NCI-H774 (cell line): ENCODE measurements at places on chromosomes 1 and 21.

- DNase-seq = peak; percentile 35
Observed at GRCh38 chr1:8370046-8370881, 52.4 kb downstream of the SLC45A1 start.

GRCh38 chr1:201649761-201650622 is 111.1 kb downstream of the NAV1 start:
- DNase-seq = peak; percentile 84

- DNase-seq = peak; percentile 90
Observed at GRCh38 chr1:225480825-225481434, 53.1 kb upstream of the LBR start.

DNA sequence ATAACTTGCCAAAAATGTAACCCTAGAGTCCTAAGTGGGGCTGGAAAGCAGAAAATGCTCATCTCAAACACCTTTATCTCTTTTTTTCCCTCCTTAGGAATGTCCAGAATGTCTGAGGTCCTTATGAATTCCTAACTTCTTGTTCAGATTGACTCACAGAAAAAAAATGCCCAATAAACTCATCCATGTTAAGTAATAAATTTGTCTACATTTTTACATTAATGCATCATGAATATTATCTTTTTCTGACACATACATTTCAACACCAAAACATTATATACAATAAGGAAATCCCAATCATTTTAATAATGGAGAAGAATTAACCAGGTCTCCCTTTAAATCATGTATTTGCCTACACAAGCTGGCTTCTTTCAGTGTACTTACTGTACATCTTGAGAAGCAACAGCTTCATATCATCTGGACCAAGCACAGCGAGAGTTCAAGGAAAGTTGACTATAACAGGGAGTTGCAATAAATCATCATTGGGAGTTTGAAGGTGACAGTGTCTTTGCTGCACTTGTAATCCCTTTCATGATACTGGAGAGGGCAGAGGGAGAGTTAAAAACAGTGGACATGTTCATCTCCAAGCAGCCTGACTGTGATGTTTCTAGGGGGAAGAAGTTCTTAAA is 565.2 kb downstream of the LTN1 start:
- no peak for DNase-seq

DNA sequence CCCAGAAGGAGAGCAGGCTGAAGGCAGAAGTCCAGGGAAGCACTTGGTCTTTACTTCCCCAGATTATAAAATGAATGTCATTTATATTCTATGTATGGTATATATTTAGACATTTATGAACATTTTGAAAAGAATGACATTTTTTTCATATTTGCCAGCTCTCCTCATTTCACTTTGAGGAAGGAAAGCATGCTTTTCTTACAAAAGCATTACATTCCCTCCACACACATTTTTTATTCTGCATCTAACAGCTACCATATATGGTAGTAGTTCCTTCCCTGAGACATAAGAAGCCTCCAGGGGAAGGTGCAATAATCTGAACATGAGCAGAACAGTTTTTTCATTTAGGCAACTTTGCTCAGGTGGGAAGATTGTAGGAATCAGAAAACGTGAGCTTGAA is 94.0 kb downstream of the LRRC7 start:
- no peak for DNase-seq

DNA sequence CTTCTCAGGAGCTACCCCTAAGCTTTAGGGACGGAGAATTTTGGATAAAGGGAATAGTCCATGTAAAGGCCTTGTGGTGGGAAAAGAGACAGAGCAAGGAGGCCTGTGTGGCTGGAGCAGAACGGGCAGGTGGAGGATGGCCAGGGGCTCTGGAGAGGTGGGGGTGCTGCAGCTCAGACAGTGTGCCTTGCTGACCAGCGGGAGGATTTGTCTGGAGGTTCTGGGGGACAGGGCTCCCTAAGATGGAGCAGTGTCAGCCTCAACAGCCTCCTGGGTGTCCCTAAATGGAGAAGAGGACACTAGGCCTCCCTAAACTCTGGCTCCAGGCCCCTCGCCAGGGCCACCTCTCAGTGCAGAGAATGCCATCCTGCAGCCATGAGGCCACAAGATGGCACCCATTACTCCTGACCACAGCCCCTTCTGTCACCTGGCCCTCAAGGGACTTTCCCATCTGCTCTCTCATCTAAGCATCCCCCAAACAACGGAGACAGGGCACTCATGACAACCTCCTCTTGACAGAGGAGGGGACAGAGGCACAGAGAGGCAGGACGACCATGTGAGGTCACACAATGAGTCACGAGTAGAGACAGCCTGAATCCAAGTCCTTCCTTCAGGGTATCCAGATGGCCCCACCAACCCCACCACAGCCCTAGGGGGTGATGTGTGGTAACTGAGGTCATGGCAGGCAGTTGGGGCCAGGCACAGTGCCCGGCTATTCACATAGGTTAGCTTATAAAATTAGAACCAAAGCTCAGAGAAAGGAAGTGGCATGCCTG is 94.7 kb downstream of the DMRTB1 start:
- DNase-seq = no peak

DNA sequence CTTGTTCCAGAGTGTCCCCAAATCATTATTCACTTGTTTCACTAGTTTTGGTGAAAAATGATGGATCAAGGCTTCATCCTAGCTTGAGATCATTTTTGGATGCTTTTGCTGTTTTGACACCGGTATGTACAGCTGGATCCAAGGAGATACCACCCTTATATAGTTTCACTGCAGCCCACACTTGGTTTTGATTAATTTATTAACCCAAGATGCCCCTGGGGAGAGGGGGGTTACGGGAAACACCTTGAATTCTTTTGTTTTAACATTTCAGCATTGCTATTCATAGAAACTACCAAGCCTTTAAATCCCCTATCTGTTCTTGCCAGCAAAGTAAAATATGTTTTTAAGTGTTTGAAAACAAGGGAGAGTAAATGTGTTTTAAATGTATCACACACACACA is 457.7 kb upstream of the RUNX1 start:
- no peak for DNase-seq

DNA sequence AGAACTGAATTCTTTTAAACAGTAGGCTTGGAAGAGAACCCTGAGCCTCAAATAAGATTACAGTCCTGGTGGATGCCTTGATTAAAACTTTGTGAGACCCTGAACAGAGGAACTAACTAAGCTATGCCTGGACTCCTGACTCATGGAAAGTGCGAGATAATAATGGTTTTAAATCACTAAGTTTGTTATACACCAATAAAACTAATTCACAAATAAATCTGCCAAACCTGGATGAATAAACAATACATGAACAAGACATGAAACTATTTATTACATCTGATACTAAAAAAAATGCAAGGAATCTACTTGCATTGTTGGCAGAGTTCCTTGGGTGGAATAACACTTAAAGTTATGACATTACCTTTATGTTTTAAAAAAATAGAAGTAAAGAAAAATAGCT is 118.4 kb downstream of the PIGK start:
- no peak for DNase-seq

DNA sequence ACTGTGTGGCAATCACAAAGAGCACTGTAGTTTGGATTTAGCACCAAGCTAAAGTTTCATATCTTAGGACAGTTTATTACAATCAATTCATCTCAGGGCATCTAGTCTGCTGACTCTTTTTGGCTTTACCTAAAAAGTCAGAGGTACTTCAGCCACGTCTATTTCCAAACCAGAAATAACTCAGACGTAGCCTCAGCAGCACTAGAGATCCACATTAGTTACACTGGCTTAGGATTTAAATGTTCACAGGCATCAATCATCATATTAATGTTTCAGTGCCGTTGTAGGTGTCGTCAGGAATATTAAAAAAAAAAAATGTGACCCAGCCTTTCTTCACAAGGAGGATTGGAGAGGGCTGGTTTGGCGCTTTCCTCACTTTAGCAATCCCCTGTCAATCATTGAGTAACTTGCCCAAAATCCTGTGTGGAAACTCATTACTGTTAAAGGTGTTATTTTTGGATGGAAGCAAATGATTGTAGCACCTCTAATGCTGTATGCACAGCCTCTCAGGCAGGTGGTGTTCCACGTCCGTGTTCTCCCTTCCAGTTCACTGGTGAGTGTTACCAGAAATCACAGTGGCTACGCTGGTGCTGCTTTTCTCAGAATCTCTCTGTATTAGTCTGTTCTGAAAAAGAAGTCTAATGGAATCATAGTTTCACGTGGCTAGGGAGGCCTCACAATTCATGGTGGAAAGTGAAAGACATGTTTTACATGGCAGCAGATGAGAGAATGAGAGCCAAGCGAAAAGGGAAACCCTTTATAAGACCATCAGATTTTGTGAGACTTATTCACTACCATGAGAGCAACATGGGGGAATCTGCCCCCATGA is 45.4 kb downstream of the NEK7 start:
- no peak for DNase-seq

DNA sequence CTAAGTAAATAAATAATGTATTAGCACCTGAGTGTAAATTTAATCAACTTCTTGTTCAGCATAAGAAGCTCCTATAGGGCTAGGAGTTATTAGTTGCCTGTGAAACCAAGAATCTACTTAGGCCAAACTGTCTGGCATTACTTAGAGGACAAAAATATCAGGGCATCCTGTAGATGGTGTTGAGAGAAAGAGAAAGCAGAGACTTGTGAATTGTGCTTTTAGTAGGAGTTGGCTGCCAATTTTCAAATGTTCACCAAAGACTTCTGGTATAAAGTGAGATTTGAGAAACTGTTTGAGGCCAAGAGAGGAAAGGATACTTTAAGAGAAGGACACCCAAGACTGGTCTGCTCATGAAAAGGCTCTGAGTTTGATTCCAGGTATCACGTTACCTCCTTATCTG is 315.5 kb upstream of the DEPDC1 start:
- DNase-seq = no peak

- DNase-seq = no peak
Observed at GRCh38 chr1:117834416-117834815, 95.0 kb downstream of the GDAP2 start.

GRCh38 chr1:59718989-59719360 is 95.8 kb upstream of the HOOK1 start:
- DNase-seq = no peak

- no peak for DNase-seq
Observed at GRCh38 chr1:181391301-181391900, 91.9 kb upstream of the CACNA1E start.

- no peak for DNase-seq
Observed at GRCh38 chr1:1783320-1783719, 5.0 kb upstream of the NADK start.

DNA sequence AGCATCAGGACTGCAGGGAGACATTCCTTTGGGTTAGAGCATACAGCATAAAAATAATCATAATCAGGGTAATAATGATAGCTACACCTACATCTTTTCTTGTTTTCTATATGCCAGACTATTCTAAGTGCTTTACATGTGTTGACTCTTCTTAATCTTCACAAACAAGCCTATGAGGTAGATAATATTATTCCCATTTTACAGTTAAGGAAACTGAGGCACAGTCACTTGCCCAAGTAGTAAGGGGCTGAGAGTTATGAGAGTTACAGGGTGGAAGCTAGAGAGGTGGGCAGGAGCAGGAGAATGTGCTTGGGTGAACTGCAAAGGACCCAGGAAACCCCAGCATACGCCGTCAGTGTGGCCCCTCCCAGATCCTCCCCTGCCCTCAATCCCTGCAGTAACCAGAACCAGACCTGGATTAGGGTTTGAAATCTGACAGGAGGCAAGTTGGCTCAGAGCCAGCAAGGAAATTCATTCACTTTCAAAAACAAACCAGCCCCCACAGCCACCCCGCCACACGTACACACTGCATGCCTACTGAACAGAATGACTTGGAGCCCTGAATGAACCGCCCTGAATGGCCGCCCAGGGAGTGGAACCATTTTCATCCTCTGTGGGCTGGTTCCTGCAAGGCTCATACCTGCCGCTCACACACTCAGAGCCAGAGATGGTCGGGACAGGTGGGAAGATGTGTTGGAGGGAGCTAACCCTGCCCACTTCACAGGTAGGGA is 126.1 kb downstream of the TRABD2B start:
- no peak for DNase-seq

GRCh38 chr1:159469921-159470533 is 30.5 kb downstream of the OR10J1 start:
- no peak for DNase-seq

DNA sequence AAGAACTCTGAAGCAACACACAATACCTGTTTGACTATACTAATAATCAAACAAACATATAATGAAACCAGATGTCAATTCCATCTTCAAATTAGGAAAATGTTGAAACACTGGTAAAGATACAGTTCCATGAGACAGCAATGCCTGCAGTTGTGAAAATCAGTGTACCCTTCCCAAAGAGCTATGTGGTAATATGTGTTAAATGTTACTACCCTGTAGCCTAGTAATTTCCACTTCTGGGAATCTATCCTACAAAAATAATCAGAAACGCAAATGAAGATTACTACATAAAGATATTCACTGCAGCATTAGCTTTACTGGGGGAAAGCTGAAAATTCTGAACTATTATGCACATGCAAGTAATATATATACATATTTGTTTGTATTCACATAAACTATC is 16.9 kb downstream of the GLIS1 start:
- DNase-seq = no peak

DNA sequence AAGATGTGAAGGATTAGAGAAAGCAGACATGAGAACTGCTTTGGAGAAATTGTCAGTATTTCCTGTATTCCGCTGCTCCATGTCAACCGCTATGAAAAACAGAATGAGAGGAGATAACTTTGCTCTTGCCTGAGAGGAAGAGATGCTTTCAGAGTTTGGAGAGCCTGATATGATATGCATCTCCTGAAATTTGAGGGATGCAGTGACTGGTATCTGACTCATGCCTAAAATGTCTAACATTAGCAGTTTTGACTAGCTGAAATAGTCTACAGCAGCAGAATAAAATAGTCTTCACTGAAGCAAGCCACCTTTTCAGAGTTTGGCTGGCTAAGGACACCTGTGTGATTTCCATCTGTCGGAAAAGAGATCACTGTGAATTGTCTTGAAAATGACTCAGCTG is 165.8 kb upstream of the LRRC7 start:
- DNase-seq = no peak

- DNase-seq = no peak
Observed at GRCh38 chr1:20376880-20377494, 86.3 kb downstream of the VWA5B1 start.

GRCh38 chr1:219489636-219490035 is 123.3 kb downstream of the ZC3H11B start:
- DNase-seq = no peak

- no peak for DNase-seq
Observed at GRCh38 chr21:45222001-45222400, 65.7 kb downstream of the POFUT2 start.

- no peak for DNase-seq
Observed at GRCh38 chr1:55140137-55140536, 75.0 kb downstream of the USP24 start.

DNA sequence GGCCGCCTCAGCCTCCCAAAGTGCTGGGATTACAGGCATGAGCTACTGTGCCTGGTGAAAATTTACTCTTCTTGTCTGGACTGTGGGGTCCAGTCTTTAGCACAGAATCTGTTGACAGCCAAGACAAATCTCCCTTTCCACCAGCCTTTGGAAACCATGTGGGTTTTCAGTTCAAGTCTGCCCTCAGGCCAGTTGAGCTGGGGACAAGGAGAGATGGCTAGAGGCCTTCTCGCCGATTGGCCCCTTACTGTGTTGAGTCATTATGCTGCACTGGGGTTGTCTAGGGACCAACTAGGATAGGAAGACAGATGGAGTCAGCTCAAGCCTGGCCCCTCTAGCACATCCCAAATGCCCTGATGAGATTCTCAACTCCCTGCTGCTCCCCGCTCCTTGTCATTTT is 8.6 kb upstream of the NKAIN1 start:
- no peak for DNase-seq
